ENCODE measurements at places on chromosomes 7 and 10. TPM values are rescaled to one million over a fixed set of nuclear protein-coding genes. Genes with fewer than 3 reads are reported as not detected.

The CDC14C gene
- total RNA-seq, result not detected

The NOM1 gene
- 22.3 TPM for total RNA-seq

The ANKRD30A gene
- not detected for total RNA-seq

The PNLIP gene
- not detected for total RNA-seq

The MRLN gene
- 0.75 TPM for total RNA-seq

The SPDYE5 gene
- not detected for total RNA-seq

The CYP3A4 gene
- total RNA-seq, result 10.0 TPM

The PLPP4 gene
- total RNA-seq, result 1.3 TPM

The PCBD1 gene
- total RNA-seq, result 84.1 TPM

The CRHR2 gene
- 0.21 TPM for total RNA-seq

The ZNF239 gene
- total RNA-seq, result 2.4 TPM

The AKR1E2 gene
- 4.7 TPM for total RNA-seq

The AOAH gene
- total RNA-seq, result 0.92 TPM

The TEX36 gene
- not detected for total RNA-seq
